ENCODE measurements at places on chromosomes 11 and 22.

- no peak for DNase-seq
These were observed 115.1 kb upstream of the CRYBB3 start for GRCh38 chr22:25084405-25085107.

DNA sequence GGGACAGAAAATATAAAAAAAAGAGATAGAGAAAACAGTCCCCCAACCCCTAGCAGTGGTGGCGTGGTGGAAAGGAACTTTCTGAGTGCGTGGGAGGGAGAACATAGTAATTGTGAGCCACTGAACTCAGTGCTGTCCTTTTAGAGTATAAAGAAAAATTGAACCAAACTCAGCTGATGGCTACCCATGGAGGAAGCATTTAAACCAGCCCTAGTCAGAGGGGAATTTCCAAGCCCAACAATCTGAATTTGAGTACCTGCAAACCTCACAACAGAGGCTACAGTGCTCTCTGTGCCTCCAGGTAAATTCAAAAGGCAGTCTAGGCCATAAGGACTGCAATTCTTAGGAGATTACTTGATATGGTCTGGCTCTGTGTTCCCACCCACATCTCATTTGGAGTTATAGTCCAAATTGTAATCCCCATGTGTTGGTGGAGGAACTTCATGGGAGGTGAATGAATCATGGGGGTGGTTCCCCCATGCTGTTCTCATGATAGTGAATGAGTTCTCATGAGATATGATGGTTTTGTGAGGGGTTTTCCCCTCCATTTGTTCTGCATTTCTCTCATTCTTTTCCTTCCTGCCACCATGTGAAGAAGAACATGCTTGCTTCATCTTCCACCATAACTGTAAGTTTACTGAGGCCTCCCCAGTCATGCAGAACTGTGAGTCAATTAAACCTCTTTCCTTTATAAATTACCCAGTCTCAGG lies 687.8 kb downstream of the FAM181B start:
- DNase-seq: no peak

DNA sequence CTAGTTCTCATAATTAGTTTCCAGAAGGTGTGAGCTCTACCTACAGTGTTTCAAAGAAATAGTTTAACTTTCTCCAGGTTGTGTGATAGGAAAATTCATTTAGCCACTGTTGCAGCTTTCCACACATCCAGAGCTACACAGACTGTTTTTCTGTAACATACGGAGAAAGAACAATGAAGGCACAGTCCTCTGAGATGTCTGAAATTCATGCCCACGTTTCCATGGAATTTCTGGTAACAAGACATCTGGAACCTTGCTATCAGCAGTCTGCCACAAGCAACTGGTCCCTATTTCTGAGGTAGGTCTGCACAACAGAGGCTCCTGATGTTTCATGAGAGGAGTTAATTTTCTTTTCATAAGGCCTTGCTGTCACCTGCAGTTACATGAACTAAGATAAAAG lies 273.3 kb upstream of the C11orf87 start:
- no peak for DNase-seq

DNA sequence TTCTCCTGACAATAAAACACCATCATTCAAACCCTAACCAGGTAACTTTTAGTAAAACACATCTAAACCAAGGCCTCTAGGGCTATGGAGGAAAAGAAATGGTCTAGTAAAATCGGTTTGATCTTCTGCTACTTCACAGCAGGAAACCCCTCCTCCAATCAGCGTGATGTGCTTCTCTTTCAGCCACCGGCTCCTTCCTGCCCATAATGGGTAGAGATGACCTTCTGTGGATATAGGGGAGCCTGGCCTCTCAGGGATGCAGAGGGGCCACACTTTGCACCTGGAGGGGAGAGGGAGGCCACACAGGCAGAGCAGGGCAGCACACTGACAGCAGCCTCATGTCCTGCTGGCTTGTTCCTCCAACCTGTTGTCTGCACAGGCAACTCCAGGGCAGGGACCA lies 6.9 kb downstream of the EHD1 start:
- no peak for DNase-seq

DNA sequence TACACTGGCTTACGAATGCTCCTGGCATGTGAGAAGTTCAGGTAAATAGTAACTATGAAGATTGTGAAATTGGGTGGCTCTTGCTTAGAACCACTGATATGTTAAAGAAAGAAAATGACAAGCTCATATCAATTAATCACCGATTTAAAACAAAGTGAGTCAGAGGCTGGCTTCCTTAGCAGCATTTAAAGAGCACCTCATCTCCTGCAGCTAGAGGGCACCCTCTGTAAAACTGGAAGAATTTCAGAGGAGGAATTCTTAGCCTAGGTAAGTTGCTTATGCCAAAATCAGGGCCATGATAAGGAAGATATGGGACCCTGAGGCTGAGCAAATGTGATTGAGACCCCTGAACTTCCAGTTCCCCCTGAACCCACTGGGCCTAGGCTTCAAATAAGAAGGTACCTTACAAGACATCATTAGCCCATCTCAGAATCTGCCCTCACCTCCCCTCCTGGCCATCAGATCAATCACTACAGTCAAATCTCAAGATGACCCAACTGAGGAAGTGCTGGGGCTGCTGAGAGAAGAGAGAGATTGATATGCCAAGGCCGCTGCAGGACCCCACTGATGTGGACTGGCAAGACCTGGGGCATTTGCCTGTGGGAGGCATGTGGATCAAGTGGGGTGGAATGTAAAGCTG lies 8.6 kb upstream of the CD3E start:
- DNase-seq: peak; percentile 54

GRCh38 chr11:109795234-109795633 lies 298.0 kb upstream of the ZC3H12C start:
- DNase-seq: no peak

GRCh38 chr11:73982595-73982989 lies at the start of gene UCP2:
TSS of gene UCP2 (minus strand) at chr11:73982843. CDS start at chr11:73978378, 4,465 bp downstream.
- DNase-seq: peak; percentile 92

- no peak for DNase-seq
These were observed 7.4 kb downstream of the FADD start for GRCh38 chr11:70210530-70210929.

- no peak for DNase-seq
These were observed 103.8 kb downstream of the GRIK4 start for GRCh38 chr11:120615391-120615790.

GRCh38 chr11:120376547-120377182 lies 40.5 kb downstream of the ARHGEF12 start:
- no peak for DNase-seq

DNA sequence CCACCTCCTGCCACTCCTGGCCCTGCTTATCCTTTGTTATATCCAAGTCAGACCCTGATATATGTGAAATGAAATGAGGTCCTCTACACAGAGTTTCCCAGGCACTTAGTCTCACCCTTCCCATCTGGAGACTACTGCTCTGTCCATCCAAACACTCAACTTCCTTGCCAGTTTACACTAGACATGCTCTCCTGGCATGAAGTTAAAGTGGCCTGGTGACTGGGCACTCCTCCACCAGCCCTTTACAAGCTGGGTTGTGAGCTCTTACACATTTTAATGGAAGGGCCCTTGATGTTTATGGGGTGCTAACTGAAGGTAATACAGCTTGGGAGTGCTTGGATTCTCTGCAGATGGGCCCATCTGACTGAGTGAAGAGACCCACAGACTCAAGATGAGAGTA lies 216.1 kb upstream of the NARS2 start:
- no peak for DNase-seq

- no peak for DNase-seq
These were observed 5.4 kb downstream of the BEST1 start for GRCh38 chr11:61955422-61956135.

GRCh38 chr11:5531053-5531831 lies 14.7 kb upstream of the UBQLNL start:
- no peak for DNase-seq

DNA sequence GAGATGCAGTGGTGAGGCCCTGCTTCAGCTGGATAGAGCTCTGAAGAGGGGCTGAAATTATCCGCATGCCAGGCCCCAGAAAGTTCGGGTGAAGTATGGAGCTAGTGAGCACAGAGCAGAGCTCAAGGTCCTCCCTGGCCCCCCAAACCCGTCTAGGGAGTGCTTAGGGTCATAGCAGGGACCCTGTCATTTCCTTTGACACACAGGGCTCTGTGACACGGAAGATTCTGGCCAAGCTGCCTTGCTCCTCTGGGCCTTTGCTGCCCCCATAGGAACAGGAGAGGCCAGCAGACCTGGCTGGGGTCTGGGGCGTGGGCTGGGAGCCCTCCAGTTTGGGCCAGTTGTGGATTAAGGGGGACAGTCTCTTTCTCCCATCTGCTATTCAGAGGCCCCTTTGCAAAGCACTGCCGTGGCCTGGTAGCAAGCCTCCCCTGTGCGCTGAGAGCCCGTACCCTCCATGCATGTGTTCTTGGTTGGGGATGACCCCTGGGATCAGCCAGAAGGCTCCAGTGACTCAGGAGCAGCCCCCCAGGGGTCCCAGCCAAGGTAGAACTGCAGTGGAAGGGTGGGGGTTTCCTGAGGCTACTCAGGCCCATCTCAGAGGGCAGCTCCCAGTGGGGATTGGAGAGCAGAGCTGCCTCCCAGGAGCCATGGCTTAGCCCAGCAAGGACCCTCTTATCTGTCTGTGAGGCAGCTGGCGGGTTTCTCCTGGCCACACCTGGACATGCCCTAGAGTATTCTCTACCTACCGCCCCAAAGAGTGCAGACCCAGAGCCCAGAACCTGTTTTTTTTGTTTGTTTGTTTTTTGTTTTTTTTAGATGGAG lies 42.3 kb downstream of the RNF141 start:
- DNase-seq: no peak

GRCh38 chr22:48037618-48038017 lies 1275.2 kb downstream of the TBC1D22A start:
- no peak for DNase-seq

DNA sequence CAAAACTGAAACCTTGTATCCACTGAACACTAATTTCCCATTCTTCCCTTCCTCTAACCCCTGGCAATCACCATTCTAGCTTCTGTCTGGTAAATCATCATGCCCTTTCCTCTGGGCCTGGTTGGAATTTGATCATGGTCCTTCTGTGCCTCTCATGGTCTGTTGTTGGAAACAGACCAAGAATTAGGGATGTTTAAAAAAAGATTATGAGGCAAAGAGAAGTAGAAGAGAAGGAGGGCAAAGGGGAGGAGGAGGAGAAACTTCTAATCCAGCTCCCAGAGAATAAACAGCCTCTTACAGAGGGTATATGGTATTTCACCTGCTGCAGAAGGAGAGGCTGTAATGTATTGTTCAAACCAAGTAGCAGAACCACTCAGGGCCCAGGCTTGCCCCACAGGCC lies 10.6 kb downstream of the BCO2 start:
- no peak for DNase-seq

DNA sequence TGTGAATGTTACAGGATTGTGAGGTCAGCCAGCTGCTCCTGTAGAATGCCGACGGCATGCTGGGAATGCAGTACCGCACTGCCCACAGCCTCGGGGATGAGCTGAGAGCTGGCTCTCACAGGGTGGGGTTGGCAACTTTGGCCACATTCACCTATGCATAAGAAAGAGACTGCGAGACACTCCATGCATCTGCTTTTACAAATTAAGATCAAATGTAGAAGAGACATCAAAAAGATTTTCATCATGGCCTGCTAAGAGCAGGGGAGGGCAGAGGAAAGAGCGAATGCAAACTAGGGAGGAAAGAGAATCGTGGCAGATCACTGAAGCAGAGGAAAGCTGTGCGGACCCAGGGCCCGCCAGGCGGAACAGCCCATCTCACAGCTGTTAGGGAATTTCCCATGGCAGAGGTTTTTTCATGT lies 49.8 kb upstream of the SPATA19 start:
- no peak for DNase-seq

- DNase-seq: no peak
These were observed 16.1 kb upstream of the OR51M1 start for GRCh38 chr11:5367448-5368074.

DNA sequence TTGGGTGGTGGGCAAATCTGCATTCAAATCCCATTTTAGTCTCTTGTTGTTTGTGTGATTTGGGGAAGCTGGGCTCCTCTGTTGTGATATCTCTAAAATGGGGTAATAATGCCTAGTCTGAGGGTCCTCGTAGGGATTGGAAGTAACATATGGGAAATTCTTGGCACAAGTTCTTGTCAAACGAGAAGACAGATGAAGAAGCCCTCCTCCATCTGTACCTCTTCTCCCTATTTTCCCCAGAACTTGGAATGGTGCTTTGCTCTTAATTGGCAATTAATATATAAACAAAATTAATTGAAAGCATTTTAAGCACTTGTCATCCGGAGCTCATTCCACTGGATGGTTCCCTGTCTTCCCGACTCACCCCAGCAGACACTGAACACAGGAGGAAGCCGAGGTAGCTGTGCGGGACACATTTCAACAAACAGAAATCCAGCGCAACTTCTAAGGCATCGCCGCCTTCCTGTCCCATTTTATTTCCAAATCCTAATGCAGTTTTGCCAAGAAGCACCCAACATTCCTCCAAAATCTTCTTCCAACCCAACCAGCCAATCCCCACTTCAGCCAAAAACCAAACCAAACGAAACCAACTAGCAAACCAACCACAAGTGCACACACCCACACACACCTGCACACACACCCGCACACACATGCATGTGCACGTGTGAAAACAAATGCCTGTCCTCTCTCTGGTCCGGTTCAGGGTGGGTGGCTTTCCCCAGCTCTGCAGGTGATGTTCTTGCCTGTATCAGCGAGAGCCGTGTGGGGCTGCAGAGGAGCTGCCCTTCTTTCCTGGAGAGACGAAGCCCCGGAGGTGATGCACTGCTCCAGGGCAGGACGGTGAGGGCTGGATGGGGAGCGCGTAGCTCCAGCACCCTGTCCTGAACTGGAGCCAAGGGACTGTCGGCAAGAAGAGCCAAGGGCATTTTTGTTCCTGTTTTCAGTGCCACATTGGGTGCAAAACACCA lies 100.8 kb upstream of the B3GAT1 start:
- DNase-seq: no peak

DNA sequence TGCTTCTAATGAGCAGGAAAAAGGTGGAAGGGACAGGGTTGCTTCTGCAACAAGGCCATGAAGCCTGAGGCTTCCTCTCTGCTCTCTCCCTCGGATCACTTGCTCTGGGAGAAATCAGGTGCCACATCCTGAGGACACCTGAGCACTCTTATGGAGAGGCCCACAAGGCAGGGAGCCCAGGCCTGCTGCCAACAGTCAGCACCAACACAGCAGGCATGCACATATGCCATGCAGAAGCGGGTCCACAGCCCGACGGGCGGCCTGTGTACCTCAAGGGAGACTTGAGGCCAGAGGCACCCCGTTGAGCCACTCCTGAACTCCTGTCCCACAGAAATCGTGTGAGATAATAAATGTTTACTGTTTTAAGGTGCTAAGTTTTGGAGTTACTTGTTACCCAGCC lies 9.5 kb downstream of the TTLL12 start:
- DNase-seq: no peak

- DNase-seq: no peak
These were observed 22.6 kb downstream of the ACO2 start for GRCh38 chr22:41491374-41492100.

Measured in activated CD4-positive, alpha-beta T cell treated with anti-CD3 and anti-CD28 coated beads, Interleukin-2, amount 50 U/mL, for 16 hours (primary cell).